Metanephros (tissue), 2 donors: ENCODE measurements at places on chromosomes 6 and 20. TPM values are rescaled to one million over a fixed set of nuclear protein-coding genes. Genes with fewer than 3 reads are reported as not detected.

DACT2 gene
- total RNA-seq = 28.6 TPM

KCNK16 gene
- total RNA-seq = not detected

WASF1 gene
- total RNA-seq = 17.5 TPM

PDE7B gene
- 13.0 TPM for total RNA-seq

VEGFA gene
- total RNA-seq = 207 TPM

CTCFL gene
- total RNA-seq = 0.88 TPM

SDC4 gene
- 122 TPM for total RNA-seq

HINT3 gene
- total RNA-seq = 33.9 TPM

EMILIN3 gene
- 12.0 TPM for total RNA-seq

MAS1 gene
- not detected for total RNA-seq

DEFB124 gene
- total RNA-seq = not detected

PGBD1 gene
- total RNA-seq = 6.4 TPM

TREM2 gene
- total RNA-seq = 0.99 TPM
